ENCODE measurements at places on chromosomes 16 and 17.
A peak's percentile ranks its signal among the peaks of the same experiment; 100 is the strongest.

GRCh38 chr17:81832608-81833159 lies 407 bp downstream of the MCRIP1 start:
- peak; percentile 38 for DNase-seq

DNA sequence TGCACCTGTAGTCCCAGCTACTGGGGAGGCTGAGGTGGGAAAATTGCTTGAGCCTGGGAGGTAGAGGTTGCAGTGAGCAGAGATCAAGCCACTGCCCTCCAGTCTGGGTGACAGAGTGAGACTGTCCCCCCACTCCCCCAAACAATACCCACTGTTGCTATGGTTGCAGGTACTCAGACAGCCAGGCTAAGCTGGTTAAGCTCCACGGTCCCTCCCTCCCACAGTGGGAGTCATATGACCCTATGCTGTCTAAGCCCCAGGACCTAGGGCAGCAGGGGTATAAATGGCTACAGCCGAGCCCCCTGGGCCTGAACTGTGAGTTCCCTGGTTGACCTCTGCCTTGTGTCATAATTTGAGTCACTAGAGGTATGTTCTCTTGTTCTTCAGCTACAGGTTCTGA lies 15.9 kb upstream of the RPRML start:
- no peak for DNase-seq

DNA sequence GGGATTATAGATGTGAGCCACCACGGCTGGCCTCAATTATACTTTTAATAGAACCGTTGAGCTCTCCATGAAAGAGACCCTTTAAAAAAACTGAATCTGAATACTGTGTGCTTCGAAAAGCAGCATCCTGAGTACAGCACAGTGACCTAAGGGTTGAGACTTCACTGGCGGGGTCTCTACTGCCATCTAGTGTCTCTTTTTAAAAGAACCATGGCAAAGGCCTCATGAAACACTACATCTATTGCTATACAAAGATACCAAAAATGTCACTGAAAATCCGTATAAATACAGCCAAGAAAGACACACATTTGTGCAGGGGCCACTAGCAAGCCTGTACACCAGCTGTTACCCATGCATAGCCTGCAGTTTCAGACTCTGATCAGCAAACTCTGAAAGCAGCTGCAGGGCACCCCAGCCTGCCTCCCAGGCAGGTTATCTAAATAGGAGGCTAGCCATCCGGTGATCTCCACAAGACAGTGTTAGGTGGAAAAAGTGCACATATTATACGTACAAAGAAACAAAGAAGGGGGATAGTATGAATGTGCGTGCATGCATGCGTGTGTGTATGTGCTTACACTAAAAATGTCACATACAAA lies 35.3 kb downstream of the NPLOC4 start:
- peak; percentile 28 for DNase-seq

- DNase-seq, result no peak
Observed at GRCh38 chr17:9123594-9124553, 102.6 kb downstream of the NTN1 start.

DNA sequence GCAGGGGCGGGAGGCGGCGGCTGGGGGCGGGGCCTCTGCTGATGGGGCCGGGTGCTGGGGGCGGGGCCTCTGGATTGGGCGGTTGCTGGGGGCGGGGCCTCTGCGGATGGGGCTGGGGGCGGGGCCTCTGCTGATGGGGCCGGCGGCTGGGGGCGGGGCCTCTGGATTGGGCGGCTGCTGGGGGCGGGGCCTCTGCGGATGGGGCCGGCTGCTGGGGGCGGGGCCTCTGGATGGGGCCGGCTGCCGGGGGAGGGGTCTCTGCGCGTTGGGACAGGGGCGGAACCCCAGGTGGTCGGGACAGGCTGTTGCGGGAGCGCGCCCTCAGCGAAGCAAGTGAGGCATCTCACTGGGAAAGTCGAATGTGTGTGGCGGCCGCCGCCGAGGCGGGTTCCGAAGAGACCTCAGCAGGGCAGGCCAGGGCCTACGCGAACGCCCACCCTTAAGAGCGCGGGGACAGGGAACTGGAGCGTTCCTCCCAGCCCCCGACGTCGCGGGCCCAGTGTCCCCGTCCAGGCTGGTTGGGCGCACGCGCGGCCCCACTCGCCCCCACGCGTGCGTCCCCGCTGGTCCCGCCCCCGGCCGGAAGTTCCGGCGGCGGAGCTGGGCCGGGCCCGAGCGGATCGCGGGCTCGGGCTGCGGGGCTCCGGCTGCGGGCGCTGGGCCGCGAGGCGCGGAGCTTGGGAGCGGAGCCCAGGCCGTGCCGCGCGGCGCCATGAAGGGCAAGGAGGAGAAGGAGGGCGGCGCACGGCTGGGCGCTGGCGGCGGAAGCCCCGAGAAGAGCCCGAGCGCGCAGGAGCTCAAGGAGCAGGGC lies at the start of gene STUB1:
Gene STUB1, plus strand, starts transcription at position 597 of the 811 bp plus-strand sequence. Its CDS starts 116 bp downstream, at position 713.
- DNase-seq, result peak; percentile 87

- DNase-seq, result no peak
Observed at GRCh38 chr17:4807605-4808377, 839 bp downstream of the PLD2 start.

GRCh38 chr16:6602405-6602804 lies 730.2 kb upstream of the RBFOX1 start:
- DNase-seq, result no peak

DNA sequence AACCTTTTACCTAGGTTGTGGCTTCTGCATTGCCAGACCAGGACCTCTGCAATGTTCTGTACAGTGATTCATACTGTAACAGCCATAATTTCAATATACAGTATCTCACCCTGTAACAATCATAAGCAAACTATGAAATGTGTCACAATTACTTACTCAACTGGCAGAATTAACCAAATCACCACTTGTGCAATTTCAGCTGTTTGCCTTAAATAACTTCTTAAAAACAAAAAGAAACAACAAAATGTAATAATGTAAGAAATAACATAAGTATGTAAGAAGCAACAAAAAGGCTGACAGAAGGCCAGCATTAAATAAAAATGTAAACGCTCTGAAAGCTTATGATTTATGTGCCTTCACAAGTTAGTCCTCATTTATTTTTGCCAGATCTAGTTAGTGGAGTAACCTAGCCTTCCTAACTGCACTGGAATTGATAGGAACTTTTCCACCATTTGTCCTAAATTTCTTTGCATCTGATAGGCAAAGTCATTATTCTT lies 96.9 kb downstream of the SKAP1 start:
- DNase-seq, result no peak

GRCh38 chr16:24337013-24337412 lies 80.9 kb downstream of the CACNG3 start:
- DNase-seq, result no peak

- DNase-seq, result no peak
Observed at GRCh38 chr17:59746849-59747445, 39.5 kb downstream of the VMP1 start.

DNA sequence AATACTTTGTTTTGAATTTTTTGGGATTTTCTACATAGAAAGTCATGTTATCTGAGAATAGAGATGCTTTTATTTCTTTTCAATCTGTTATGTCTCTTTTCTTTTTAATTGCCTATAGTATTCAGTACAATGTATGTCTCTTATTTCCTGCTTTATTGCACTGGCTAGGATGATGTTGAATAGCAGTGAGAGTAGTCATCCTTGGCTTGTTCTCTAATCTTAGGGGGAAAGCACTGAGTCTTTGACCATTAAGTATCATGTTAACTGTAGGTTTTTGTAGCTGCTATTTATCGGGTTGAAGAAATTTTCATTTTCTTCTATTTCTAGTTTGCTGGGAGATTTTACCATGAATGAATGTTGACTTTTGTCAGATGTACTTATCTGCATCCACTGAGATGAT lies 10.0 kb upstream of the ABCA3 start:
- no peak for DNase-seq

DNA sequence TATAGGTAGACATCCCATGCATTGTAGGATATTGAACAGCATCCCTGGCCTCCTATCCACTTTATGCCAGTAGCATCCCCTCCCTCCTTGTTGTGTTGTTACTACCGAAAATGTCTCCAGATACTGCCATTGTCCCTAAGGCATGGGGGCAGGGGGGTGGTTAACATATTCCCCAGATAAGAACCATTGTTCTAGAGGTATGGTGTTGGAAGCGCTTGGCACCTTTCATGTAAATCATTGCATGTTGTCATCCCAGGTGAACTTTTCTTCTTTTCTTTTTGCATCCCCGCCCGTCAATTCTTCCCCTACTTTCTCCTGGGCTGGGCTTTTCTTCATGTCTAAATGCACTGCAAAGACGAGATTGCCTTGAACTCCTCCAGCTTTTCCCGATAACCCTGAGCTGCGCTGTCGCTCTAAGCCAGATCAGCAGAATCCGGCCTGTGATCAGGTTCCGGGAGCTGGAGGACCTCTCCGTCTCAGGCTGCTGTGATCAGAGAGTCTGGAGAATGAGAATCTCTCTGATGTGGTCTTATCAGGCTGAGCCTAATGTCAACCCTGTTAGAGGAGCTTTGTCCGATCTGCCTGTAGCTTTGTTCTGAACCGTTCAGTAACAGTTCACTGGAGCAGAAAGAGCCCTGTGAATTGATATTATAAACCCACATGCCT lies 76.2 kb downstream of the RBFOX1 start:
- no peak for DNase-seq

- DNase-seq, result peak; percentile 28
Observed at GRCh38 chr17:41329279-41329948, 13.9 kb upstream of the KRTAP17-1 start.

- no peak for DNase-seq
Observed at GRCh38 chr16:85861095-85861825, 37.7 kb upstream of the IRF8 start.

GRCh38 chr17:63946440-63947363 lies 14.6 kb upstream of the CD79B start:
- DNase-seq, result peak; percentile 59

DNA sequence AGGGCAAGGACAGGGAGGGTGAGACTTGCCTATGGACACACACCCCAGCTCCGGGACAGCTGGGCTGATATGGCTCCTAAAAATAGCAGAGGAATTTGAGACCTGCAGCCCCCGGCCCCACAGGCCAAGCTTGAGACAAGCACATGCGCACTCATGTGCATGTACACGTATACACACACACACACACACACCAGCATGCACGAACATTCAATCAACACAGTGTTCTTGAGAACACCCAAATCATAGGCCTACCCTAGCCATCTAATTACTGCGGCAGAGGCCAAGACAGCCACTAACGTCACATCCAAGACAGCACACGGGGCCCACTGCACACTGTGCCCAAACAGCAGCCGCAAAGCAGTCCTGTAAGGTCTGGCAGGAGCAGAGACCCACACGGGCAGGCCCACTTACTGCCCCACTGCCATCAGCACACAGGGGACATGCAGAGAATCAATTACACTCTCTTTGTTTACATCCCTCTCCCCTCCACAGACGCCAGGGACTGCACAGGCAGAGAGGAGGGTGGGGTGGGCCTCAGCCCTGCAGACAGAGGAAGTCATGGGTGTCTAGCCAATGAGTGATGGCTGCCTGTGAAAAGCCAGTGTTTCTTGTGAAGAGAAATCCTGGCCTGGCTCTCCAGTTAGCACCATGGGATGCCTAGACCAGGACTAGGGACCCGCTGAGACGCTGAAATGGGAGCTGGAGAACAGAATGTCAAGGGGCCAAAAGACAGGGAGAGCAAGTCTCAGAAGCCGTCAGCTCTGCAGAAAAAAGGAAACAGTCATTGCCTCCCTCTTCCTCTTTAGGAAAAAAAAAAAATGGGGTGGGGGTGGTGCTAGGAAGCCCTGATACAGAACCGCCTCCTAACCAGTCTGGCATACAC lies 39.3 kb downstream of the MYO18A start:
- no peak for DNase-seq

All from stimulated activated CD4-positive, alpha-beta T cell treated with anti-CD3 and anti-CD28 coated beads, Interleukin-2, amount 100 ng/mL, for 48 hours (primary cell).